ENCODE measurements at places on chromosomes 11 and 22. TPM values are rescaled to one million over a fixed set of nuclear protein-coding genes. Genes with fewer than 3 reads are reported as not detected.

- no peaks in the 10 kb centered on the region for H3K27me3 ChIP-seq
- peaks cover 10% of the 10 kb centered on the region for H3K4me1 ChIP-seq
- H3K4me3 ChIP-seq = no peak overlapping the region
Measured at GRCh38 chr11:75925785-75926164, 110.8 kb downstream of the UVRAG start.

Gene GLB1L2
- 8.9 TPM for total RNA-seq

Gene SMIM35
- total RNA-seq = not detected

Gene UPK2
- 3.0 TPM for total RNA-seq
